ENCODE measurements at places on chromosomes 11 and 22. TPM values are rescaled to one million over a fixed set of nuclear protein-coding genes. Genes with fewer than 3 reads are reported as not detected.

- DNase-seq: no peak
Measured at GRCh38 chr11:4919250-4919649, at the start of gene OR51G2. Gene OR51G2, minus strand, starts transcription at chr11:4919350. Its CDS starts 3,687 bp downstream, at chr11:4915663.

Gene GRIK4
- 0.16 TPM for total RNA-seq

- no peak for DNase-seq
Measured at GRCh38 chr22:43733138-43733537, 79.0 kb downstream of the EFCAB6 start.

- no peak for DNase-seq
Measured at GRCh38 chr11:72083414-72083813, 2.8 kb downstream of the LRRC51 start.

- DNase-seq: no peak
Measured at GRCh38 chr11:45624095-45624494, 41.3 kb downstream of the CHST1 start.

DNA sequence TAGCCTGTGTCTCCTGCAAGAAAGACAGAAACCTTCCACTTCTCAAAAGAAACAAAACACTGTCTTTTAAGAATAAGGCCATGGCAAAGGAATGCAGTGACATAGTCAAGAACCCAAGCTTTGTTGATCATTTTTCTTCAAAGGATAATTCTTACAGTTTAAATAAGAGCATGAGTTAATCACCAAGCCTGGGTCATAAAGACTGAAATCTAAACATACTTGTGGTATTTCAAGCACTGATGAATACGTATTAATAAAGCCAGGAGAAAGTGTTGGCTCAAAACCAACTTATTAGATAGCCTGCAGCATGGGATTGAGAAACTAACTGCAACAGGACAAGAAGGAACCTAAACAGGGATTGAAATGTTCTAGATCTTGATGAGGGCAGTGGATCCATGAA, 143.3 kb upstream of the MTNR1B start:
- no peak for DNase-seq

Gene OR2D2
- total RNA-seq: 0.56 TPM

GRCh38 chr22:23233752-23234408, 53.6 kb downstream of the BCR start:
- DNase-seq: no peak

Gene TBX10
- not detected for total RNA-seq

Gene EPS8L2
- 20.2 TPM for total RNA-seq

Gene NAALAD2
- not detected for total RNA-seq

Gene MS4A12
- not detected for total RNA-seq

GRCh38 chr11:32809313-32809712, 14.9 kb upstream of the CCDC73 start:
- peak; percentile 12 for DNase-seq

GRCh38 chr11:32171445-32171844, 80.6 kb downstream of the RCN1 start:
- DNase-seq: no peak

GRCh38 chr22:48444320-48445112, 1383.2 kb downstream of the BRD1 start:
- DNase-seq: no peak

GRCh38 chr11:119616586-119617339, 112.2 kb downstream of the NECTIN1 start:
- no peak for DNase-seq

Gene PGM2L1
- 4.0 TPM for total RNA-seq

- DNase-seq: no peak
Measured at GRCh38 chr11:10719616-10720015, 26.1 kb upstream of the IRAG1 start.

GRCh38 chr11:104672897-104673296, 225.4 kb downstream of the CASP12 start:
- no peak for DNase-seq

DNA sequence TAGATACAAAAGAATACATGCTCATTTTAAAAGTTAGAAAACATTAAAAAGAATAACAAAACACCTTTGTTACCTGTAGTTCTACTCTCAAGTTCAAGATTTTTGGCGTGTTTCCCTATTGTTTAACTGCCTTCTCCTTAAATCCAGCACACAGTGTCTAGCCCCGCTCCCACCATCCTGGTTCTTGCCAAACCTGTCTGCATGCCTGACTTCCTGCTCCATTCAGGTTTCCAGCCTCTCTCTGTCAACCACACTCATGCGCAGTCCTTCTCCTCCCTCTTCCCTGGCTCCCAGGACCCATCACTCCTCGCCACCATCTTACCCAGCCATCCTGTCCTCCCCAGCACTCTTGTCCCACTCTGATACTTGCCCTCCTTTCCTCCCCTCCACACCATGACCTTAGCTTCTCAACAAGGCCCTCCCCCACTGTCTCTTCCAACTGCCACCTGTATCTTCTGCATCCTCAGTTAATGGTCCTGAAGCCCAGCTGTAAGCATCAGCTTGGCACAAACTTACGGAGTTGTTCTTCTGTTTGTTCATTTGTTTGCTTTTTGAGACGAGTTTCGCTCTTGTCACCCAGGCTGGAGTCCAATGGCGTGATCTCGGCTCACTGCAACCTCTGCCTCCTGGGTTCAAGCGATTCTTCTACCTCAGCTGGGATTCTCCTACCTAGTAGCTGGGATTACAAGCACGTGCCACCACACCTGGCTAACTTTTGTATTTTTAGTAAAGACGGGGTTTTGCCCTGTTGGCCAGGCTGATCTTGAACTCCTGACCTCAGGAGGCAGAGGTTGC, 7.5 kb upstream of the MYH9 start:
- no peak for DNase-seq

DNA sequence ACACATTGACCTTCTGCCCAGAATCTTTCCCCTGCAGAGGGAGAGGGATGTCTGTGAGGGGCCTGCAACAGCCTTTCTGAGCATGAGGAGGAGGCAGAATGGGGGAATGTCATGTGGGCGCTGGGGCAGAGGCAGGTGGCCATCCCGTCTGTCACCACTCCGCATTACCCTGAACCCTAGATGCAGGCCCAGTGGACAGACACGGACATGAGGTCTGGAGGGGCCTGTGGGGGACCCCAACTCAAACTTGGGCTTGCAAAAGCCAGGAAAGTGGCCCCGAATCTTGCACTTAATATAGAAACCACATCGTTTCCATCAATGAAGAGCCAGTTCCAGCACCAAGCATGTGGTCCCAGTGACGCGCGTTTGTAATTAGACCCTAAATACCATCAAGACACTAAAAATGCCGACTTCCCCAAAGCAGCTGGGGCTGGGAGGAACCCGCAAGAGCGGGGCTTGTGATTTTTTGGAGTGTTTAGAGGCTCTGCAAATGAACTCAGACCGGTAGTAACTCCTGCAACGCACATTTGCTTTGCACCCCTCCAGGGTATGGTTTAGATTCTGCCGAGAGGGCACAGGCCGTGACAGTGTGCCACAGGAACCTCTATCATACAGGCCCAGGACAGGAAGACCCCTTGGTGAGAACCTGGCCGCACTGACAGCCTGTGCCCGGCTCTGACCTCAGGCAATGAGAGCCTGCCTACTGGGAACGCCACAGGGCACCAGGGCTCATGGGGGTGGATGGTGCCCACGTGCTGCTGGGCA, 109.3 kb downstream of the CTTN start:
- no peak for DNase-seq

GRCh38 chr22:22157348-22157725, 87.2 kb upstream of the VPREB1 start:
- DNase-seq: no peak

GRCh38 chr22:25900880-25901279, 158.9 kb downstream of the MYO18B start:
- no peak for DNase-seq

GRCh38 chr11:129592191-129592590, 216.5 kb downstream of the BARX2 start:
- DNase-seq: no peak

DNA sequence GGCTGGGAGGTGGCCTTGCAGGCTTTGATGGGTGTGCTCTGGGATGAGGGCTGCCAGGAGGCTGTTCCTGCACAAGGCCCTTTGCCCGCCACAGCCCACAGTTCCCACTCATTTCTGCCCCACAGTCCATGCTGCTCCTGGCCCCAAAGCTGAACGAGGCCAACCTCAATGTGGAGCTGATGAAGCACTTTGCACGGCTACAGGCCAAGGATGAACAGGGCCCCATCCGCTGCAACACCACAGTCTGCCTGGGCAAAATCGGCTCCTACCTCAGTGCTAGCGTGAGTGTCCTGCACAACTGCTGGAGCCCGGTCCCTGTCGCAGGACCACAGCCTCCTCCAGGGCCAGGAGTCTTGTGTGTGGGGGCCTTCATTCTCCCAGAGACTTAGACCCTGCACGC, 10.2 kb downstream of the SCYL1 start:
- no peak for DNase-seq

DNA sequence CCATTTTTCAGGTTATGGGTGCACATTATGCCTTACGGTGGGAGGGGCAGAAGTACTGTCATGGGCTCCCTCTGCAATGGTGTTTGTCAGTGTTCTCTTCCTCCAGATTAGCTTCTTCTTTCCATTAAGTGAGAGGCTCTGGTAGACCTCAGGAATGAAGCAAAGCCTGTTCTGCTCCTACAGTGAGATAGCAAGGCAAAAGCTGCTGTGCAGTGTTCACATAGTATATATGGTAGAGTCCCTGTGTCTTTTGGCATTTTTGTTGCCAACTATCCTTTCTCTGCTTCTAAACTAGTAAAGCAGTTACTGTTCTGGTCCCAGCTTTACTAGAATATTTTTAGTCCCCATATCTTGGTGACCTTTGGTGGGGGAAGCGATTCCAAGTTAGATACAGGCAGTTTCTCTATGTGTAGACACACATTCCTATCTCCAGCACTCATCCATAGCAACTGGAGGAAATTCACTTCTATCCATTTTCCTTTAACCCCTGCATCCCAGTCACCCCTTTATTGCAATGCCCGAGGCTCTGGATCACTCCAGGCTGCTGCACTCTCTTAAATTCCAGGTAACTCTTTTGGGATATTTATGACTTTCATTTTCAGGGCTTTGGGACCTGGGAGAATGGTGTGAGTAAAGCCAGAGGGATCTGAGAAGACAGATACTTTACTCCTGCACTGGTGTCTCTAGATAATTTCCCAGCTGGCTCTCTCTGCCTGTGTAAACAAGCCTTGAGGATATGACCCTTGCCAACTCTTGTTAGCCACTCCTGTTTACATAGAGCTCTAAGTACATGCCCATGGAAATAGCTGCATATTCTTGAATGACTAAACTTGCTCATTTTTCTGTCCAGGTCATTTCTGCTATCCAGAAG, 3.9 kb upstream of the TRIM34 start:
- no peak for DNase-seq

Gene ISX
- not detected for total RNA-seq

Gene BLID
- total RNA-seq: not detected

Gene ALKBH8
- total RNA-seq: 14.7 TPM

GRCh38 chr22:38316364-38317121, 690 bp downstream of the CSNK1E start:
- DNase-seq: peak; percentile 28

DNA sequence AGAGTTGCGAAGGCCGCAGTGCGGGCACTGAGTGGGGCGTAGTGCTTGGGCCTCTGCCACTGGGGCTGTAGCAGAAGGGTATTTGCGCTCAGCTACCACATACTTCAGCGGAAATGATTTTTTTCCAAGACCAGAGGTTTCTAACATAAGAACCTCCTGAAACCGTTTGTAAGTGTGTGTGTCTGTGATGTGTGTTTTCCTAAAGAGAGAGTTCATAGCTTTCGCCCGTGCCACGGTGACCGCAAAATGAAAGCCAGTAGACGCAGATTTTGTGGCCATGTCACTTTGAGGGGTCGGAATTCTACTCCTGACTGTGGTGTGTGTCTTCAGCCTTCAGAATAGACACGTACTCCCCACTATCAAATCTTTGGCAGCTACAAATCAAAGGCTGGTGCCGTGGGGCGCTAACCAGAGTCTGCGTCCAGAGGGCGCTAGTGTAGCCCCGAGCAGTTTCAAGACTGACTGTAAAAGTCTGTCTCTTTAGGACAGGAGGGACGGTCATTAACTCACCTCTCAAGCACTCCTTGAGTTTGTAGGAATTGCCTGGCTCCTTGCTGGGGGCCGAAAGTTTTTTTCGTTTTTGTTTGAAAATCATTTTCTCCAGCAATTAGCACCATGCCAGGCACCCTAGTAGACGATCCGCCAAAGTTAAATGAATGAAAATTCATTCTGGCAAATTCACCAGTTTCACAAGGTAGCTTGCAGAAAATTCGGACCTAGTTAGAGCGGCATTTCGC, 2.5 kb upstream of the CALCA start:
- DNase-seq: peak; percentile 41

Gene MTCH2
- 118 TPM for total RNA-seq

Gene SERPINH1
- 25.3 TPM for total RNA-seq

DNA sequence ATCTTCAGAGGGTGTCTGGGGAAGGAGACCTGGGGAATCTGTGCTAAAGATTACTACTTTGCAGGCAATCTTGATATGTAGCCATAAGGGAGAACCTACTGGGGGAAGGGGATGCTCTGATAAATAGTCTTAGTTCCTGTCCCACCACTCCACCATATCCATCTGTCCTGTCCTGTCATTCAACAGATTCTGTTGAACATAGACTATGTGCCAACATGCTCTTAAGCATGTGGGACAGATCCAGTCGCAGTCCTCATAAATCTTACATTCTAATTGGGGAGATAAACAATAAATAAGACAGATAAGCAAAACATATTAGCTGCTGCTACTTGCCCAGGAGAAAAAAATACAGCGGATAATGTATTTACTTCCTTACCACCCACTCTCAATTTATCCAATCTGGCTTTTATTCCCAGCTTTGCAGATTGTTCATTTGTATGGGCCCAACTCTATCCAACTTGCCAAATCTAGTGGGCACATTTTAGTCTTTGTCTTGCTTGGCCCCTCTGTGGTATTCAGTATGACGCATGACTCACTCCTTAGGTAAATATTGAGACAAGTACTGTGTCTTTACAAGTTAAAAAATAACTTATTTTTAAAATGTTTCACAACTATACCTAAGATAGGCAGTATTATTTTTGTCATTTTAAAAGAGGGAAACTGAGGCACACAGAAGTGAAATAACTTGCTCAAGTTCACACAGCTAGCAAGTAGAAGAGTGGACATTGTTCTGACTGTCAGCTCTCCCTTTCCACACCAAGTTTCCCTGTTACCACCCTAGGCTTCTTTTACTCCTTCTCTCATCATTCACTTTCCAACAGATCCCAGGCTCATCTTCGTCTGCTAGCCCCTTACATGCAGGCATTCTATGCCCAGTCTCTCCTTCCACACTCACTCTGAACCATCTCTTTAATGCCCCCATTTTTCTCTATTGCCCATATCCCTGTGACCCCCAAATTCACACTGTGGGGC, 133.6 kb upstream of the SESN3 start:
- DNase-seq: no peak

- no peak for DNase-seq
Measured at GRCh38 chr22:37503850-37504249, 15.4 kb downstream of the CARD10 start.
